ENCODE measurements at places on chromosomes 5 and 9.

DNA sequence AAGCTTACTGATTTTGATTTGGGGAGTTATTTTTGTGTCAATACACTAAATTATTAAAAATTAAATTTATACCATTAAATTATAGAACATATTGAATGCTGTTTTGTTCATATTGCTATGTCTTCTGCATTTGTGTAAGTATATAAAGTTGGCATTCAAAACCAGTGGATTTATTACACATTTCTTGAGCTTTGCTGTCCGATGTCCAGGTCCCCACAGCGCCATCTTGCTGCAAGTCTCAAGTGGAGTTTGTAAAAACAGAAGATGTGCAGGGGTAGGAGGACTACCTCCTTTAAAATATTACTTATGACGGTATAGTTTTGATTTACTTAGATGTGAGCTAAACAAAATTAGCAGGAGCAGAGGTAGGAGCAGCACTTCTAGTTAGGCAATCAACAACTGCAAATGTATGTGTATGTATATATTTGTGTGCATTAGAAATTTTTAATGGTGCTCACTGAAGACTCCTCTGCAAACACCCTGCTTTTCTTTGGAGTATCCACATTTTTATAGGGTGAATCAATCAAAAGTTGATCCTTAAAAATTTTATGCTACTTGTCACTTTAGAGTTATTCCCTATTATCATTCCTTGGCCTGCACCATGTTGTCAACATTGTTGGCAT lies 37.4 kb downstream of the CPEB4 start:
- no peak for DNase-seq

GRCh38 chr5:159581502-159582249 lies 251.4 kb upstream of the IL12B start:
- no peak for DNase-seq

GRCh38 chr5:35626108-35626507 lies 8.4 kb downstream of the SPEF2 start:
- no peak for DNase-seq

DNA sequence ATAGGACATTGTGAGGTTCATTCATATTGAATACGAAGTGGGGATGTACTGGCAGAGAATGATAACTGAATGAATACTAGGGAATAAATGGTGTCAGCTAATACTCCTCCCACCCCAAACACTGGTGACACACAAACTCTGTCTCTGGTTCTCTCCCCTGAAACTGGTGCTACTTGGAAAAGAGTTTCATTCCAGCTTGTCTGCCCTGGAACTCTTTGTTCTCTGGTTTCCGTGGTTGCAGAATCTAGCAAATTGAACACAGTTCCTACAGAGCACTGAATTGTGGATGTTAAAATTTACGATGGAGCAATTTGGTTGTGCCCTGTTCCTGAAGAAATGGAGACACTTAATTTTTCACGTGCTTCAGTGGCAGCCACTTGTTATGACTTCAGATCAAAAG lies 181.7 kb downstream of the KCTD16 start:
- DNase-seq: no peak

DNA sequence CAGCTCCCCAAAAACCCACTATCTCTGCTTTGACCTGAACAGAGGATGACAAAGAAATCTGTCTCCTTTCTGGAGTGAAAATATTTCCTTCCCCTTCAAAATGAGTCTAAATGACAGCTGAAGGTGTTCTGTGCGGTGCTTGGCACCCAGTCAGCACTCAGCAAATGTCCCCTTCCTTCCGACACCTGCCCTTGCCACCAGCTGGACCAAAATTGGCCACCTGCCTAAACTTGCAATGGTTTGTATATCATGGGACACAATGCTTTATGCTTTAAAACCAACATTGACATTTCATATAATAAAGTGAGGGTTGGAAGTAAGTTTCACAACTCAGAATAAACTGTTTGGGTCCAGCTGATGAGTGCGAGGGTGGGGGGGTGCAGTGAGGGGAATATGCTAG lies 7.5 kb upstream of the TTC1 start:
- no peak for DNase-seq

- no peak for DNase-seq
Observed at GRCh38 chr5:89065919-89066318, 182.9 kb upstream of the MEF2C start.

Measured in NCI-H524 (cell line).